Upper lobe of left lung (tissue), 6 donors: ENCODE measurements at places on chromosomes 4 and X.

GRCh38 chr4:8747467-8748235 lies 124.0 kb downstream of the HMX1 start:
- peak; percentile 76 for DNase-seq

DNA sequence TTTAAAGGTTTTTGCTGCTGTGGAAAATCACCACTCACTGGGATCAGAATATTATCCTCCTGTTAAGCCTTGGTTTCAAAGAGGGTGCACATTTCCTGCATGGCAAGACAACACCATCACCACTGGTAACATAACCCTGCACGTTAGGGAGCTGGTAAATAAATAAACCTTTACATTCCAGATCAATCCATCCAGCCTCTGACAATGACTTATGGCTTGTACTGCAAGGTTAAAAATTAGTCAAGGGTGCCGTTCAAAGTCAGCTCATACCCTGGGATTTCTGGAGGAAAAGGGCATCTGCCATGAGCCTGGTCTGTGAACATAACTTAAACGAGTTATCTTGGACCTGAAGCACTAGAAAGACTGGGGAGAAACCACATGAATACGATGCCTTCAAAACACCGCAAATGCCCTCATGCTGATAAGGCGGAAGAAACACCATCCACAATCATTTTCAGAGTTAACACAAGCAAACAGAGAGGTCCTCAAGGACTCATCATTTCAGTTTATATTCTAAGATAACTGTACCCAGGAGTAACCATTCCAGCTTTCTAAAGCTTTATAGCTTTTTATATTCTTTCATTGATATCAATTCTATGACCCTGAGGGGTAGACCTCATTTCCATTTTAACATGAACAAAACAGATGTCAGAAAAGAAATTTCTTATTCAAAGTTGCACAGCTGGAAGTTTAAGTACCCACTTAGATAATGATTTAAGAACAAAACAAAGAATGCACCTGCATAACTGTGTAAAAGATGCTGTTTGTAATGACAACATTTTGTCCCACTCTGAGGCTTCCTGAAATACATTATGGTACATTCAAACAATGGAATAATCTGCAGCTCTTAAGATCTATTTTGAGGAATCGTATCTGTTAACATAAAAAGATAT lies 103.1 kb downstream of the NPNT start:
- DNase-seq: no peak

DNA sequence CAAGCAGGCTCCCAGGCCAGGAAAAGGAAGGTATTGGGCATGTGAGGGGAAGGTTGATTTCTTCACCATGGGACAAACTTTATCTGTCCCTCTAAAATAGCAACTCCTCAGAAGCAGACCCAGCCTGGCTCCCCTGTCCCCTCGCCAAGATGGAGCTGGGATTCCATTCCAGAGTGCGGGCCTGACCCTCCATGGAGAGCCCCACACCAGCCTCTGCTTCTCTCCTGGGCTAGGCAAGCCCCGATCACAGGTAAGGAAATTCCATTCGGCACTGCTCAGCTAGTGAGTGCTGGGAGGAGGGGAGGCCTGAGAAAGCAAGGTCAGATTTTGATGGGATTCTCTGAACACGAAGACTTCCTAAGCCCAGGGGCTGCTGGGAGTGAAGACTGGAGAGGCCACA lies 98.4 kb downstream of the EFNB1 start:
- no peak for DNase-seq

- DNase-seq: no peak
Observed at GRCh38 chr4:92421920-92422319, 118.2 kb downstream of the GRID2 start.

- no peak for DNase-seq
Observed at GRCh38 chr4:152579916-152580315, 44.0 kb upstream of the FBXW7 start.

DNA sequence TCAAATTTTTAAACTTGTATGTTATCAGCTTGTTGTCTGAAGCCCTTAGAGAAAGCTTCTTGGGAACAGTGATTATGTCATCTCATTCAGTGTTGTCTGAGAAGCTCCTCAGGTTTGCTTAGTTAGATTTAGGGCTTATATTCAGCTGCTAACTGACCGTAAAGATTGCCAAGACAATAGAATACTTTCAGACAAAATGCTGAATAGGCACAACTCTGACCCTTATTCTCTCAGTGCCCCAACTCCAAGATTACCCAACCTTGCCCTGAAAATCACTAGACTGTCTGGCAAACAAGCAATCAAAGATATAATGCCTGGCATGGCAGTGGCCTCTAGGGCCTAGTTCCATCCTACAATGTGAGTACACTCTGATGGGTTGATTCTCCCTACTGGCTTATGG lies 950.5 kb upstream of the HS3ST1 start:
- DNase-seq: no peak
